ENCODE measurements at places on chromosomes 16 and 17. TPM values are rescaled to one million over a fixed set of nuclear protein-coding genes. Genes with fewer than 3 reads are reported as not detected.

Gene TPSD1
- total RNA-seq = not detected

Gene HS3ST3A1
- total RNA-seq = 0.41 TPM

Gene SCRN2
- 24.1 TPM for total RNA-seq

DNA sequence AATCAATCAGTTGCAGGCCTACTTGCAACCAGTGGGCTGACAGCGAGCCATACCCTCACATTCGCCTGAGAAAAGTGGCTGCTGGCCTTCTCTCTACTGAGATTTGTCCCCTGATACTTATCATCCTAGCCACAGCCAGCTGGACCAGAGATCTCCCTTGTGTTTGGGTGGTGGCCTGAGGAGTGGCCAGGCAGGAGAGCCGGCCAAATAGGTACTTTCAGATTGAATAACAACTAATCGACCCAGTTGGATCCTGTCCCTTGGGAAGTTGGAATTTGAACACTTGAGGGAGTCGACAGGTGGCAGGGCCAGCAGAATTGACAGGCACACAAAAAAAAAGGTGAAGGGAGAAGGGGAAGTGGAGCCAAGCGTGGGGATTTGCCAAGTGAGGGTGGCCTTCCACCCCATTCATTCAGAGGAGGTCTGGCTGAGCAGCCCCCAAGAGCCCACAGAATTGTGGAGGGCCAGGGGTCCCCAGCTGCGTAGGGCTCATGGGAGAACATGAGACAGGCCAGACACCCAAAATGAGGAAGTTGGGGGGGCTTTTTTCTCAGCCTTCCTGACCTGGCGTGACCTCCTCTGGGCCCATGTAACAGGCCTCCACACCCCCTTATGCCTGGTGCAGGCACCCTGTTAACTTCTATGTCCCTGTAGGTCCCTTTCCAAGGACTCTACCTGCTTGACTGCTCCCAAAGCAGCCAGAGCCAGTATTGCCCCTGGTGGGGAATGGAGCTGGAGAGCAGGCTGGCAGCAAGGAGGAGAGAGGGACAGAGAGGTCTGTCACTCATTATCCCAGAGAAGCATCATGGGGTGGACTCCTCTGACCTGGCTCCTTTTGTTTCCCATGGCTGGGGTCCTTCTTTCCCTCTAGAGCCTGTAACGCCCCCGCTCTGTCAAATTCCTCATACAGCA is 2.9 kb upstream of the RANGRF start:
- no peak for DNase-seq

GRCh38 chr17:57226793-57227192 is 29.5 kb upstream of the MSI2 start:
- DNase-seq = no peak

- DNase-seq = no peak
These were observed 26.4 kb upstream of the DHX8 start for GRCh38 chr17:43457362-43457692.

GRCh38 chr16:3080024-3080423 is 14.6 kb downstream of the IL32 start:
- no peak for DNase-seq

- no peak for DNase-seq
These were observed 172.7 kb upstream of the CDH8 start for GRCh38 chr16:62208934-62209333.
